Activated gamma-delta T cell treated with Interleukin-2 at 50 U/mL for 16 hours (primary cell): ENCODE measurements at places on chromosomes 12 and 14.

DNA sequence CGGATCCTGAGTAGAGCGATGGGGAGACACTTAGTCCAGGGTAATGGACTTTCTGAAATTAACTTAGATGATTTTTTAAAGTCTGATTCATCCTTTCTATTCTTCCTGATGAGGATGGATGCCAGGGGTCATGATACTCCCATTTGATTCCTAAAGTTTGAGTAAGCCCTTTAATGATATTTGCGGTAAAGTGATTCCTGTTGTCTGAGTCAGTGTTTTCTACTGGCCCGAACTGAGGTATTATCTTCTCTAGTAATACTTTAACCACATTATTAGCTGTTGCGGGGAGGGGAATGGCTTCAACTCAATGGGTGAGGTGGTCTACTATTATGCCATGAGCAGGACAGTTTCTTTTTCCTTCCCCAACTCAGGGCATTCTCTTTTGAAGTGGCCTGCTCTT lies 111.6 kb downstream of the RIN3 start:
- DNase-seq: no peak

DNA sequence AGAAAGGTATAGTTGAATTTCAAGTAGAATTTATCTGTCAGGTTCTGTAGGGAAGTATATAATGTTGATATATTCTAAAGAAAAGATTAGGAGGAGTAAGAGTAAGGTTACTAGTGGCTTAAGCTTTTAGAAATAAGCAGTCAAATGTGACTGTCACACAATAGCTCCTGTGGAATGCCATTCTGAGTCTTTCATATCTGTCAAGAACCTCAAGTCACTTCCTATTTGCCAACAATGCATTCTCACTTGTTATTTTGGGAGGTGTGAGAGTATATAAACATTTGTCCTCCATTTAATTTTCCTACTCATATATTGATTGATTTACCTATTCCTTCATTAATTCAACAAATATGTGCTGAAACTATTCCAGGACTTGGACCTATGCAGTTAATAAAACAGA lies 11.7 kb downstream of the CLEC9A start:
- DNase-seq: no peak

DNA sequence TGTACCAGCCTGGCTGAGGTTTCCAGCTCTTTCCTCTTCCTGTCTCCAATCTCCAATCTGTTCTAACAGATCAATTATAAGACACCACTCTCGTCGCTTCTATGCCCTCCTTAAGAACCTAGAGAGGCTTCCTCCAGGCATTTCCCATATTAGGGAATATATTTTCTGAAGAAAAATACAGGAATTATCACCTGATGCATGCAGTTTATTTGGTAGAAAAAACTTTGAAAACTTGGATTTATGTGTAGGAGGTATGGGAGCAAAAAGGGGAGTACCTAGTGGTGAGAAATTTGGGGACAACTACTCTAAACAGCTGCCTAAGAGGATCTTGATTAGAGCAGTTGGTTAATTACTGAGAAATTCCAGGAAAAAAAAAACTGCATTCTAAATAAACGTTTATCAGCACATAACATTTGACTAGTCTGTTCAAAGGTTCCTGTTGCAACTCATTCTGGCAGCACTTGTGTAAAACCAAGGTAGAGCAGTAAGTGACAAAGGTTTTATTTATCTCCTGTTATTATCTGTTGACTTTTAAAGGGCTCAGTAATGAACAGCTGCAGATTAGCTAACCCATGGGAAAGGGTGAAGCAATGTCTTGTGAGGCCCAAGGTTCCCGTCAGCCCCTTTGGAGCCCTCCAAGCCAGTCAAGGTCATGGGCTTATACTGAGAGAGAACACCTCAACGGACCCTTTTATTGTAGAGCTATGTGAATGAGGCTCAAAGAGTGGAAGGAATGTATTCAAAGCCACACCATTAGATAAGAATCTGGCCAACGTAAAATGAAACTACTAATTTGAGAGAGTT lies 36.4 kb upstream of the NR1H4 start:
- DNase-seq: no peak

DNA sequence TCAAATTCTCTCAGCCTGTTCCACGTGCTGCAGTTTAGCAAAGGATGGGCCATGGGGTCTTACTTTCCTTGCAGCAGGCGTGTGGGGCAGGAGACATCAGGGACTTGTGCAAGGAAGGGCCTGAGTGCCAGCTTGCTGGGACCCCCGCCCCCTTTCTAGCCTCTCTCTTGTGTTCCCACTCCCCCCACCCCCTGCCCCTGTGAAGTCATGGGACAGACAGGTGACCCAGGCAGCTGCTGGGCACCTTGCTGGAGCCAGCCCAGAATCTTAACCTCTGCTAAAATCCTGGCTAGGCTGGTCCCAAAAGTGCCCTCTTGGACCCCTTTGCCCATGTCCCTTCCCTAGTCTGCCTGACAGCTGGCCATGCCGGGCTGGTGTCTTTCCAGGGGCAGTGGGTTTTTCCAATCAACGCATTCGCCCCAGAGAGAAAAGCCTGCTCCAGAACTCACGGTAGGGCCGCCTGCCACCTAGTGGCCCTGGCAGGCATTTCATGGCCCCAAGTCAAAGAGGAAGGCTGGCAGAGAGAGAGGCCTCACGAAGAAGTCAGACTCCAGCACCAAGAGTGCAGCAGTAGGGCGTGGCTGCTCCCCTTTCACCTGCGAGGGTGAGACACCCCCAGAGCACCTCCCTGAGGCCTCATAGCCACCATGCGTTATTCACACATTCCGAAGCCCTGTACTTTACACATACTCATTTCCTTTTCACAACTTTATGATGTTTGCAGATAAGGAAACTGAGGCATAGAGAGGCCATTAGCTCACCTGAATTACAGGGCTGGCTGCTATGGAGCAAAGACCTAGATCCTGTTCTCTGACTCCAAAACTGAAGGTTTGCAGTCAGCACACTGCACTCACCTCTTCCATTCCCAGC lies 67.4 kb downstream of the LGMN start:
- peak; percentile 69 for DNase-seq

DNA sequence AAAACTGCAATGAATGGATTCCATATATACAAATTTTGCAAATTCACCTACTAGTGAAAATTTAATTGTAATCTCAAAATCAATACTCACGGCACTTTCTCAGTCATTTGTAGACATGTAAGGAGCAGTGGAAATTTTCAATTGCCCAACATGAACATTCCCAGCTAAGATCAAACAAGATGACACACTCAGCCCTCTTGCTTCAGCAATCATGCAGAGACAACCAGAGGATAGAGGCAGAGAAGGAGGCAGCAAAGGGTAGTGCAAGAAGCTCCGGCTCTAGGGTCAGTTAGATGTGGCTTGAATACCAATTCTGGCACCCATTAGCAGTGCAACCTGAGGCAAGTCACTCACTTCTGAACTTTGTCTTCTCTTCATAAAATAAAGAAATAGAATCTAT lies 91.5 kb upstream of the SLC35F4 start:
- DNase-seq: no peak

DNA sequence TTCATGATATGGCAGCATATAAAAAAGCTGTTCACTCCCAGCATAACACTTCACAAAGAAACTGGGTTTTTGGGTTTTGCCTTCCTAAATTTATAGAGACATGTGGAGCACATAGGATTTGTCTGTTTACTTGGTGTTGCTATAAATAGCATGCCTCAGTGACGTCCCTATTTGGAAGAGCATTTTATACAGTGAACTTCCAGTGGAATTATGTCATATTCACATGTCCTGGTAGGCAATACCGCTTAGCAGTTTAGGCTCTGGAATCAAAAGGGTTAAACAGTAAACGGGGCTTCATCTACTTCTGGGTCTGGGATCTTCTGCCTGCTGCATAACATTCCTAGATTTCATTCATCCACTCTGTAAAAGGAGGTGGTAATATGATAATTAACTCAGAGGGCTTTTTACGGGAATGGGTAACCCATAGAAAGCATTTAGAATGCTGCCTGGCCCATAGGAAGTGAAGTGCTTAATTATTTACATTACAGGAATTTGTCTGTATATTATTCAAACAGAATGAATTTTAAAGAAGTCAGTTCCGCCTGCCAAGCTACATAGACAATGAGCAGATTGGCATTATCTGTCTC lies 396.1 kb downstream of the TMTC2 start:
- no peak for DNase-seq

DNA sequence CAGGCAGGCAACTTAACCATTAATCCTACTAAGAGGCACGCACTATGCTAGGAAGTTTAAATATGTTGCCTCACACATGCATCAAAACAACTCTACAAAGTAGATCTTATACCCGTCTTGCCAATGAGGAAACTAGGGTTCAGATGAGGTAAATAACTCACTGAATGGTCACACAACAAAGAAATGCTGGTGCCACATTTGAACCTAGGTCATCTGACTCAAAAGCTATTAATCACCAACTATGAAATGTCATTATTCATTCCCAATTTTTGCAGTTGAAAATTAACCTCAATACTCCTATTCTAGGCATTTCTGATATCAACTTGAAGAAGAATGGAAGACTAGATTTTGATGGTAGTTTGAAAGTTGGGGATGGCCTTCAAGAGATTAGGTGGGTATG lies 2.8 kb upstream of the PYROXD1 start:
- no peak for DNase-seq

- peak; percentile 76 for DNase-seq
These were observed 2.6 kb upstream of the P3H3 start for GRCh38 chr12:6825398-6826124.

DNA sequence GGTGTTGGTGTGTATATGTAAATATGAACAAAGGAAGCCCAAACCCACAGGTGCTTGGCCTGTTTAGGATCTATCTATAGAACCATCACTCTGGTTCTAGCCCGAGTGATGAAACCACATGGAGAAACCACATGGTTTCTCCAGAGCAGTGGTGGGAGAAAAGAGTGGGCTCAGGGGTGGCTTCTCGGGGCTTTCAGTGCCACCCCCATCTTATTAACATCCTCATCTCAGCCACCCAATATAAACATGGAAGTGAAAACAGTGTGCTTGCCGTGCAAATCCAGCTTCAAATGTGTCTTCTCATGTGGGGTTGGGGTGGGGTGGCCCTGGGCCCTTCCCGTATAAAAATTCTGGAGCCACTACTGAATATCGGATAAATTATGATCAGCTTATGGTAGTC lies 109.0 kb downstream of the STAB2 start:
- no peak for DNase-seq

GRCh38 chr14:69087061-69087461 lies 65.9 kb downstream of the DCAF5 start:
- no peak for DNase-seq

- no peak for DNase-seq
These were observed 154.8 kb upstream of the PRKD1 start for GRCh38 chr14:30082486-30082885.

DNA sequence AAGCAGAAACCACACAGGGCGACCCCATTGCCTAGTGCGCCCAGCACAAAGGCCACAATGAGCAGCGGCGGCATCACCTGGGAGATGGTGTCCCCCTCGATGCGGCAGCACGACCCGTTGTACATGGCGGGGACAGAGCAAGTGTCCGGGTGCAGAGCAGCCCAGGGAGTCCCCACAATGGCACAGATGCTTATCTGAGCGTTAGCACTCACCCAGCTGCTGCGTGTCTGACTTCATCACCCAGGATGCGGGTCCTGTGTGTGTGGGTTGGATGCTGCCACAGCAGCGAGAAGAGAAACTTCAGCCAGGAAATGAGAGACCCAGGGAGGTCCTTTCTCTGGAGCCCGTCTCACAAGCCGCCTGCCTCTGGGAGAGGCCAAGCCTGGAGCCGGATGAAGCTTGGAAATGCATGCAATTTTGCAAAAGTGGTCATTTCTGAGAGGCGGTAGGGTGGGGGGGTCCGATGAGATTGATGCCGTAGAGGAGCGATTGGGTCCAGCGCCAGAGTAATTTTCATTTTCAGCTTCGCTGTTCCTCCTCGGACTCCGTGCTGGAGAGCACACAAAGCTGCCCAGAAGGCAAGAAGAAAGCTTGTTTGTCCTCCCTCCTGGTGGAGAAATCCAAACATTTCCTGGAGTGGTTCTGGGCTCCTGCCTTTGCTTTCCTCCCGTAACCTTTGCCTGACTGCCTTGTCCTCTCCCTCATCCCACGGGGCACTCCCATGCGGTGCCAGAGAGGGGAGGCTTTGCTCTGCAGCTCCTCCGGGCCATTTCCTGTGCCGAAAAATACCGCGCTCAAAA lies at the start of gene HCAR1:
TSS of gene HCAR1 (minus strand) at position 630 of the 800 bp plus-strand sequence. CDS start at position 125, 505 bp downstream.
- no peak for DNase-seq

GRCh38 chr14:55097881-55098560 lies 31.0 kb upstream of the LGALS3 start:
- no peak for DNase-seq

GRCh38 chr12:80846952-80847351 lies 90.8 kb downstream of the LIN7A start:
- DNase-seq: no peak

GRCh38 chr14:77026930-77027537 lies 1.5 kb downstream of the IRF2BPL start:
- DNase-seq: peak; percentile 49

DNA sequence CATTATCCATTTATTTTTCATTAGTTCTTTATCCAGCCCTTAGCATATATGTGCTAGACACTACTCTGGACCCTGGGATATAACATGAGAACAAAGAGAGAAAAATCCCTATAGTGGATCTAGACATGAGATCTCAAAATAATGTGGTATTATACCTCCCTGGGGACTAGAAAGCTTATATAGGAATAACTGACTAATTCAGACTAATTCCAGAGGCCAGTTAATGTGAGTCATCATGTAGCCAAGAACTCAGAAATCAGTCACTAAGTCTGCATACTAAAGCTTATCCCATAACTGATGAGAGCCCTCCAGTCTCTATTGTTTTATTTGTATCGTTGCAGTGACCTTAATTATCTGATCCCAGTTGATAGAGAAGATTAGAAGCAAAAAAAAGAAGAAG lies 267.1 kb upstream of the RGS6 start:
- no peak for DNase-seq

- DNase-seq: no peak
These were observed 90.5 kb downstream of the DDX51 start for GRCh38 chr12:132053338-132054330.

GRCh38 chr12:92585115-92585727 lies 117.6 kb upstream of the PLEKHG7 start:
- no peak for DNase-seq

DNA sequence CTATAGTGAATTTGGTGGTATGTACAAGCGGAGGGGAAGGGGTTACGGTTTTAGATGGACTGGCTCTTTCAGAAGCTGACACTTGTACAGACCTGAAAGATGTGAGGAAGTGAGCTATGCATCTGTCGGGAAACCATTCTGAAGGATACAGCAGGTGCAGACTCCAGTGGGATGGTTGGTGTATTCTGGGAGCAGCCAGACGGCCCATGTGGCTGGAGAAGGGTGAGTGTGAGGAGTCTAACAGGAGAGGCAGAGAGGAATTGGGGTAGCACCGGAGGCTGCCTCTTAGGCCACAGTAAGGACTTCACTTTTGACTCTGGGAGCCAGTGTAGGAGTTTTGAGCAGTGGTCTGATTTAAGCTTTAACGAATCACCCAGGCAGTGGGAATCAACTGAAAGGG lies 90.7 kb downstream of the APAF1 start:
- DNase-seq: no peak

DNA sequence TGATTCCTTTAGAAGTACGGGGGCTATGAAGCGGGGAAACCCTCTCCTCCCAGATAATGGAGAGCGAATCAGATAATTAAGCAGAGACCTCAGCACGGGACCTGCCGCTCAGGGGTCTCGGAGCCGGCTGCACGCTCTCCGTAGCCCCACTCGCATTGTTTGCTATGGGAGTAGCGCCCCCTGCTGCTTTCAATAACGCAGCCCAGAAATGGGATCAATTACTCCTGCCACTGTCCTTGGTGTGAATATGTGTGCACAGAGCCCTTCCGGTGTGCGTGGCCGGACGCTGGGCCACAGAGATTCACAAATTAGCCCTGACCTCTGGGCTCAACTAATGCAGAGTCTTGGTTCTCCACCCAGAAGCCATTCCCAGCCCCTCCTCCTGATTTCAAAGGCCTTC lies 76.4 kb upstream of the TMEM132C start:
- DNase-seq: no peak

GRCh38 chr12:14454098-14454907 lies 88.8 kb downstream of the ATF7IP start:
- DNase-seq: peak; percentile 11
